ENCODE measurements at places on chromosomes 3 and 15. TPM values are rescaled to one million over a fixed set of nuclear protein-coding genes. Genes with fewer than 3 reads are reported as not detected.

ACKR2 gene
- not detected for total RNA-seq

HES1 gene
- 543 TPM for total RNA-seq

ISLR gene
- not detected for total RNA-seq

VILL gene
- total RNA-seq = 2.2 TPM

NEK11 gene
- total RNA-seq = 4.8 TPM

STX19 gene
- total RNA-seq = 1.3 TPM

SNTN gene
- not detected for total RNA-seq

UBE2E2 gene
- 5.9 TPM for total RNA-seq

SLC22A13 gene
- 0.26 TPM for total RNA-seq

DNA sequence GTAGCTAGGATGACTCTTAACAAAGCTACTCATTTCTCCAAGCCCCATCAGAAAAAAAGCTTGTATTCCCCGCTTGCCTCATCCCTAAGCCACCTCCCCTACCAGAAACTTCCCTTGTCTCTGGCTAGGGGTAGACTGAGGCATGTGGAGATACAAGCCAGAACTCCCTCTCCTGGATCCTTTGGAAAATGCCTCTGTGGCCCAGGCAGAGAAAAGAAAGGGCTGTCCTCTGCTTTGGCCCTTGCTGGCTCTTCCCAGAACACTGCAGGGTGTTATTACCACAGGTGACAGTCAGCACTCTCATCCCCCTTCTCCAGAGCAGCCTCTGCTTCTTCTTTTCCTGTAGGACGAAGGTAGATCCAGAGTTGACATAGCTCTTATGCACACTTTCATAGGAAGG, 15.2 kb downstream of the RMDN3 start:
- no peak for DNase-seq

DNA sequence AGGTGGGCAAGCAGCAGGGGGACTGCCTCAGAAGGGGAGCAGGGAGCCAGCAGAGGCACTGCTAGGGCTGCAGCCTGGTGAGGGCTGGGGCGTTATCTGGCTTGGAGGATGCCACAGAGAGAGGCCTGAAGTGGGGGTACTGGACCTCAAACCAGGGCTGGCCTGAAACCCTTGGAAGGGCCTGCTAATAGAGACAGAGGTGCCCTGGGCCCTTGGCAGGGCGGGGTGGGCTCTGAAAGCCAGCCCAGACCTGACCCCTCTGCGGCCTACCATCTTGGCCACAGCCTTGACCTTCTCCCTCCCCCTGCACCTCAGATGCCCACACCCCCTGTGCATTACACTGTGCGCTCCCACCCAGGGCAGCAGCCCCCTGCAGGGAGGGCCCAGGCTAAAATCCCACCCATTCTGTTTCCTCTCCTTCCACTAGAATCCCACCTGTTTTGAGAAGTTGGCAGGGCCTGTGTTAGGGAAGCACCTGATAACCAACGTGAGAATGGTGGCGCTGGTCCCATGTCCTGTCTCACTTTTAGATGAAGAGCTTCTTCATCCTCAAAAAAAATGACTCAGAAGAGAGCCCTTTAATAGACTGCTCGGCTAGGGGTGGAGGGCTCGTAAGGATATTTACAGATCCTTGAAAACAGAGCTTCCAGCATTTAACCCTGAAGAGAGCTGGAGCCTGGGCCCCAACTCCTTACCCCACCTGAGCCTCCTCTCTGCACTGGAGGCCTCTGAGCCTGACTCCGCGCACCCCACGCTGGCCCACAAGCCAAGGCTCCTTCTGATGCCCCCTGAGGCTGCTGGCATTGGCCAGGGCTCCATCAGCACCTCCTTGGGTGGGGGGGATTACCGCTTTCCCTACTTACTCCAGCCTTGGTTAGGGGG, 29.8 kb downstream of the LOXL1 start:
- DNase-seq = no peak

GRCh38 chr15:24899367-24899766, 55.4 kb upstream of the SNRPN start:
- no peak for DNase-seq

GRCh38 chr15:52078197-52078875, 34.2 kb downstream of the BCL2L10 start:
- no peak for DNase-seq

- no peak for DNase-seq
Observed at GRCh38 chr3:182622241-182622545, 171.1 kb upstream of the ATP11B start.

DNA sequence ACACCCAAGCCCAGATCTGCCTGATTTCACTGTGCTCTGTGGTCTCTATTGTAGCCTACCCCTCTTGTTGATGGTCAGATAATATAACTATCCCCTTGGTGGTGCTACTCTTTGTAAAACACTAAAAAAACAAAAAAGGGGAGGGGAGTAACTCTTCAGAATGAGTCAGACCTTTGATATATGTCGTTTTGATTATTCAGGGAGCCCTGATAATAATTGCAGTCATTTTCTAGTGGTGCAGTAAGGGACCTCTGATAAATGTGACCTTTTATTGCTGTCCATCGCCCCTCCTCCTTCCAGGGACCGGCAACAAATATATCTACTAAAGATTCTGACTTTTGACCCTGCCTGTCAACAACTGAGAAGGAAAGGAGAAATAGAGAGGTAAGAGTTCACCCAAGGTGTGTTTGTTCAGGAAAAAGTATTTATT, 45.1 kb upstream of the MAGI1 start:
- no peak for DNase-seq

GRCh38 chr15:43184407-43185124, 637 bp upstream of the CCNDBP1 start:
- DNase-seq = no peak

DNA sequence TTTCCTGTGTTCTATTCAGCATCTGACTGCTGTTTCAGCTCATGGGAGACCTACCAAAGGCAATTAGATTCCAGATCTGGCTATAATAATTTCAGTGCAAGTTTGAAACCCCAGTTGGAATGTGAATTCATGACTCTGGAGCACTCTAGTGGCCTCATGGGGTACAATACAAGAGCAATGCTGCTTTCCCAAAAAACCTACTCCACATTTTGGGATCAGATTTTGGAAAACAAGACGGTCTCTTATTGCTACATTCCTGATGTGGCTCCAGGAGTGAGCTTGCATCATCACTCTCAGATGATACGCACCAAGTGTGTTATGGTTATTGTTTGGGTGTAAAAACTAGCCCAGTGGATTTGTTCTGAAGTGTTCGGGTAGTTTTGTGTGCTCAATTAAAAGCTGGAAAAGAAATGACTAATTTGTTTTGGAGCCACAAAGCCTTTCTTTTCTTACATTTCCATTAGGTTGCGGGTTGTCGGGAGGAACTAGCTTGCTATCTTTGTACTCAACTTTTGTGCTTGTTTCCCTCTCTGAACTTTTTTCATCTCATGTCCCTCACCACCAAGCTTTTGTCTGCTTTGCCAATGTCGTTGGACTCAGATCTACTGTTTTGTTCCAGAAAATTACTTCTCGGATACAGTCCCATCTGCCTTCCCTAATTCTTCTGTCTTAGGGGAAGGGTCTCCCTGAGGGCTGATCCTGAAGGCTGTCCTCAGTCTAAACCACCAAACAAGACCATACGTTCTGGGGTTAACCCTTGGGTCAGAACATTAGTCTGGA, 272.1 kb downstream of the BBX start:
- no peak for DNase-seq

DNA sequence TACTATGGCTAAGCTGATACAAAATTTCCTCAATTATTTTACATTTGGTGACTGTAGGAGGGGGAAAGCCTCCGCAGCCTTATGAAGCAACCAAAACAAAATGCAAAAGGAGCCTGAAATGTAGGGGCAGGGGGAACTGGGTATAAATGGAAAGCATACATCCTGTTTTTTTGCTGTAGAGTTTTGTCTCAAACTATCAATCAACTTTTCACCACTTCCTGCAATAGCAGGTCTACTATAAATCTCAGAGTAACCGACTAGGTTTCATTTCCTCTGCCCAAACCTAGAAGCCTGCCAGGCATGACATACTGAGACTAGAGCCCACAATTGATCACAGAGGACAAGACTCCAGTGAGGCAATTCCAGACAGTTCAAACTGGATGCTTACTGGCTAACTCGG, 91.3 kb downstream of the SHQ1 start:
- no peak for DNase-seq

DNA sequence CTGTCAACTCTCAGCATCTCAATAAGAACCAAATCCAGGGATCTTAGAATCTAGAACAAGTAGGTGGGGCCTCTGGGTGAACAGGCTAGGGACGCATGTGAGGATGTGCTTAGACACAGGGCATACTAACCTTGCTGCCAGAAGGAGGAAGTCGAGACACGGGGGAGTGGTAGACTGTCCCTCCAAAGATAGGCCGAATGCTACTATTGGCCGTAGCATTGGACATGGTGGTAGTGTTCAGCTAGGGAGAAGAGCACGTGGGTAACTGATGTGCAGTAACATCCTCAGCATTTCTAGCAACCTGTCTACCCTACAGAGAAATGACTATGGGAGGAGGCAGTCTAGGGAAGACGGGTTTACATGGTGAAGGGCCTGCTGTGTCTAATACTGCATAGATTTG, 15.6 kb downstream of the RCCD1 start:
- DNase-seq = no peak

- DNase-seq = peak; percentile 75
Observed at GRCh38 chr3:51637941-51638471, 33.0 kb upstream of the TEX264 start.

DNA sequence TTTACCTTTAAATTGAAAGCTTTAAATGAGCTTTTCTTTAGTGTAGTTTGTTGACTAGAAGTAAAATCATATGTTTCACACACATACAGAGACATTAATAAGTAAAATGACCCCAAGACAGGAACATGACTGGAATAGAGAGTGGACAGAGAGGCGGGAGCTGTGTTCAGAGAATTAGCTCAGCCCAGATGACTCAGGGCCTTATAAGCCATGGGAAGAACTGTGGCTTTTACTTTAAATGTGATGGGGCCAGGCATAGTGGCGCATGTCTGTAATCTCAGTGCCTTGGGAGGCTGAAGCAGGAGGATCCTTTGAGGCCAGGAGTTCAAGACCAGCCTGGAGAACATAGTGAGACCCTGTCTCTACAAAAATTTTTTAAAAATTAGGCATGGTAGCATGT, 26.7 kb downstream of the SACM1L start:
- no peak for DNase-seq

DNA sequence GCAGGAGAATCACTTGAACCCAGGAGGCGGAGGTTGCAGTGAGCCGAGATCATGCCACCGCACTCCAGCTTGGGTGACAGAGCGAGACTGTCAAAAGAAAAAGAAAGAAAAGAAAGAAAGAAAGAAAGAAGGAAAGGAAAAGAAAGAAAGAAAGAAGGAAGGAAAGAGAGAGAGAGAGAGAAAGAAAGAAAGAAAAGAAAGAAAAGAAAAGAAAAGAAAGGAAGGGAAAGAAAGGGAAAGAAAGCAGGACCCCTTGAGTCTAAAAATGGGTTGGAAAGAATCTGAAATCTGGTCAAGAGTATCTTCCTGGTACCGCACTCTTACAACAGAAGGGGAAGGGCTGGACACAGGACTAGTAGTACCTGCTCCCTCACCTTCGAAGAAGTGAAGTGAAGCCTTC, 19.6 kb downstream of the CRYGS start:
- DNase-seq = no peak

- DNase-seq = peak; percentile 88
Observed at GRCh38 chr3:32177702-32178198, 60.7 kb upstream of the CMTM8 start.

DNA sequence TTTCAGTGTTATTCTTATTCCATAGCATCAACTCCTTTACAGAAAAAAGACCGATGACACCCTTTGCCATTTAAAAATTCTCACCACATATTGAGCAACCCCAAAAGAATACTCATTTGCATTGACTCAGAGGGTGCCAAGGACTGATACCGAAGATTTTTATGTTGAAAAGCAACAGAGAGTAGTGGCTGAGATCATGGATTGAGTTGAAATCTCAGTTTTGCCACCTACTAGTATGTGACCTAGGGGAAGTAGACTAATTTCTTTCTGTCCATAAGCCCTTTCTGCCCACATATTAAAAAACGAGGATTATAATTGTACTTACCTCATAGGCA, 313.9 kb upstream of the SATB1 start:
- DNase-seq = no peak

- no peak for DNase-seq
Observed at GRCh38 chr3:45657853-45658252, 31.3 kb upstream of the SACM1L start.

DNA sequence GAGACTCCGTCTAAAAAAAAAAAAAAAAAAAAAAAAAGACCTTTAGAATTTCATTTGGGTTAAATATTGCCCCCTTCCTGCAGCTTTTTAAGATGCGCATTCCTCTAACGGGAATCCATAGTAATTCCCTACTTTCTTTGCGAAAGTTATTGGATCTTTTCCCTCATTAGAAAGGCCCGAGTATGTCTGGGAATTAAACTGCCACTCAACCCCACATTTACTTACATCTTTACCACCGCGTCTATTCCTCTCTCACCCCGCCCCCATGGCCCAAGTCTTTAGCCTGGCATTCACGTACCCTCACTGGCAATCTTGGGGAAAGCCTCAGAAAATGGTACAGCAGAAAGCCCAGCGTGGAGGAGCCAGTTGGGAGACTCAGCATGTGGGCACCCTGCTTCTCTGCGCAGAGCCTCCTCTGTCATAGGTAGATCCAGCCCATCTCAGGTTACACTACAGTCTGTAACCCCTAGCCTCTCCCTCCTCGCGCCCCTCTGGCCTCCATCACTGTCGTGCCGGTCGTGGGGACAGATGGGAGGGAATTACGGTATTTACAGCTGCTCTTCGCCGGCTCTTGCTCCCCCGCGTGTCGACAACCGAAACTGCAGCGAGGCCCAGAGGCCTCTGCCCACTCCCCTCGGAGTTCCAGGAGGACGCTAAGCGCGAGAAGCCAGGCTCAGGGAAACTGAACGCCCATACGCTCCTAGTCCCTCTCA, 6.4 kb upstream of the ANKDD1A start:
- peak; percentile 59 for DNase-seq

DNA sequence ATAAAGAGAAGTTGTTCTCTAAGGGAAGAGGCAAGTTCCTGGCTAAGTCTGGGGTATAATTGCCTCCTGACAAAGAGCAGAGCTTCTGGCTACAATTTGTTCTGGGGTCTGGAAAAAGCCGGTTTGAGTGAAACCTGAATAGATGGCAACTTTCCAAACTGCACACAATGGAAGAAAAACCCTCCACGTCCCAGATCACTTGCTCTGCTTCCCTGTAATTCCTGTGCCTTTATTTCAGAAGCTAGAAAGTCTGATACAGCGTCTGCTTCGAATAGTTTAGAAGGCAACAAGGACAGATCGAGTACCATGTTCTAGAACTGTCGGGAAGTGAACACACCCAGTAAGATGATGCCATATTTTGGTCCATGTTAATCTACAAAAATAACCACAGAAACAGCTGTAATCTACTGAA, 1.6 kb upstream of the WDR82 start:
- no peak for DNase-seq

GRCh38 chr3:32757618-32758374, 60.0 kb upstream of the TRIM71 start:
- DNase-seq = no peak

- DNase-seq = no peak
Observed at GRCh38 chr3:115635406-115635805, 12.1 kb downstream of the GAP43 start.

GRCh38 chr15:55915221-55915620, 78.2 kb downstream of the NEDD4 start:
- no peak for DNase-seq

All from HT-29 (cell line).